Breast epithelium (tissue), 4 donors: ENCODE measurements at places on chromosomes 5 and 9. TPM values are rescaled to one million over a fixed set of nuclear protein-coding genes. Genes with fewer than 3 reads are reported as not detected.

DNA sequence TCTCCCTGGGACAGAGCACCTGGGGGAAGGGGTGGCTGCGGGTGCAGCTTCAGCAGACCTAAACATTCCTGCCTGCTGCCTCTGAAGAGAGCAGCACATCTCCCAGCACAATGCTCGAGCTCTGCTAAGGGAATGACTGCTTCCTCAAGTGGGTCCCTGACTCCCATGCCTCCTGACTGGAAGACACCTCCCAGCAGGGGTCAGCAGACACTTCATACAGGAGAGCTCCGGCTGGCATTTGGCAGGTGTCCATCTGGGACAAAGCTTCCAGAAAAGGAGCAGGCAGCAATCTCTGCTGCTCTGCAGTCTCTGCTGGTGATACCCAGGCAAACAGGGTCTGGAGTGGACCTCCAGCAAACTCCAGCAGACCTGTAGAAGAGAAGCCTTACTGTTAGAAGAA lies 77.2 kb downstream of the SLCO6A1 start:
- DNase-seq: no peak

GRCh38 chr9:134328341-134328840 lies 2.1 kb downstream of the RXRA start:
- no peak for DNase-seq

- no peak for DNase-seq
Measured at GRCh38 chr5:115736004-115736689, 80.3 kb downstream of the CDO1 start.

Gene CAPSL
- not detected for total RNA-seq
